Kasumi-1 (cell line): ENCODE measurements at places on chromosomes 11 and 22.

GRCh38 chr22:21904250-21904789 lies 36.9 kb upstream of the MAPK1 start:
- DNase-seq: no peak

GRCh38 chr22:48187356-48187755 lies 1424.9 kb downstream of the TBC1D22A start:
- DNase-seq: no peak

GRCh38 chr11:45885274-45885920 lies at the start of gene MAPK8IP1:
MAPK8IP1 (plus strand) TSS chr11:45885651; CDS start chr11:45885821, 170 bp downstream.
- DNase-seq: peak; percentile 49

DNA sequence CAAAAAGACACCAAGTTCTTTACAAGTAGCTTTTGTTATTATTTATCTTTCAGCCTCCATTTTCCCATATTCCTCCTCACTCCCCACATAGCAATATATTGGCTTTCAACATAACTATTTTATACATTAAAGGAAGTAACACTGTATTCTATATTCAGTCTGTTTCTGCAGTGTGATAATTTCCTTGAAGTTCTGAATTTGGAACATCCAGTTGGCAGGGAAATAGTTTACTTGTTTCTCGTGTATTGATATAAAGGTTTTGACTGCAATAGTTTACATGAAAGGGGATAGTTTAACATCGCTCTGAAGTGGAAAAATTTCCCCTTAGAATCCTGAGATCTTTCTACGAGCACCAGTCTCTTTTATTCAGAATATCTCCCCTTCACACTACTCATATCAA lies 341.5 kb upstream of the ANO3 start:
- DNase-seq: no peak

GRCh38 chr11:81444297-81444696 lies 1289.4 kb downstream of the FAM181B start:
- no peak for DNase-seq

- no peak for DNase-seq
These were observed 381.7 kb downstream of the TENM4 start for GRCh38 chr11:79059141-79059540.

DNA sequence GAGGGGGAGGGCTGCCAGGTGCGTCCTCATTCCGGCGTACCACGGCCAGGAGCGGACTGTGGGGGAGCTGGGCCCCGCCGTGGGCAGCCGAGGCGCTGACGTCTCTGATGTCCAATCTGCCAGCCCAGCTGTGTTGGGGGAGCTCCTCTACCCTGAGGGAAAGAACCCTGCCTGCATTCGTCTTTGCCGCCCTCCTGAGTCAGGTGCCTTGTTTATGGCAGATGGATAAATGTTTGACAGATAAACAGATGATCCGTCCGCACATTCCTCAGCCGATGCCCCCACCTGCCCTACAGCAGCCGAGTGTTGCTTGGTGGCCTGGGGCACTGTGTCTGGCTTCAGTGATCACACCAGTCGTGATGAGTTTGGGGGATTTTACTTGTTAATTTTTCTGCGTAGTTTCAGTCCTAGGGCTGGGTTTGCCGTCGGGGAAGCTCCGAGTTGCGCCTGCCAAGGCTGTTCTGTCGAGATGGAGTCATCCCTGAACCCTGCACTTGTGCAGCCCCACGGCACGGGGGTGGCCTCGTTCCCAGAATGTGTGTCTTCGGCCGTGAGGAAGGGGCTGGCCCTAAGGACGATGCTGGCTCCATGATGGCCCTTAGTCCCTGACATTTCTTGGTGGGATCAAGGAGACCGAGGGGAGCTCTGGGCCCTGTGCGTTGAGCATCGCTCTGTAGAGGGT lies 1083.9 kb downstream of the BRD1 start:
- DNase-seq: no peak

GRCh38 chr11:60769811-60770210 lies 13.1 kb downstream of the MS4A15 start:
- DNase-seq: no peak

- no peak for DNase-seq
These were observed 5.2 kb downstream of the PPP2R1B start for GRCh38 chr11:111761036-111761435.

GRCh38 chr11:111135778-111136570 lies 109.6 kb upstream of the POU2AF2 start:
- no peak for DNase-seq

- peak; percentile 89 for DNase-seq
These were observed 1.9 kb upstream of the PEX26 start for GRCh38 chr22:18075720-18076497.

DNA sequence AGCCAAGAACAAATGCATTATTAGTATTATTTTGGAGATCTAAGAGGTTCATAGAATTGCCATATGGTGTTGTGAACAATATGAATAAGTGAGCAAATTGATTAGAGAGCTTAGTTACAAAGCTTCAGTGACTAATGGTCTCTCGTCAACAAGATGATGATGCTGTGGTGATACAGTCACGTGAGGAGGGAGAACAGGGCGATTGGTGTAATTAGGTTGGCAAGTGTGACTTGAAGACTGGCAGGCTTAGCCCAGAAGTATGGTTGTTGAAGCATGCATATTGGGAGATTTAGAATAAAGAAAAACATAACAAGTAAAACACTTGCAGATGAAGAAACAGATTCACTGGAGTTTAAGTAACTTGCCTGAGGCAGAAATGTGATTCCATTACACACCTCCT lies 100.6 kb upstream of the SORL1-AS1 start:
- no peak for DNase-seq

- DNase-seq: peak; percentile 63
These were observed 16.0 kb downstream of the TRPM5 start for GRCh38 chr11:2428322-2428795.

GRCh38 chr22:35489239-35489638 lies 51.4 kb upstream of the RASD2 start:
- DNase-seq: no peak

DNA sequence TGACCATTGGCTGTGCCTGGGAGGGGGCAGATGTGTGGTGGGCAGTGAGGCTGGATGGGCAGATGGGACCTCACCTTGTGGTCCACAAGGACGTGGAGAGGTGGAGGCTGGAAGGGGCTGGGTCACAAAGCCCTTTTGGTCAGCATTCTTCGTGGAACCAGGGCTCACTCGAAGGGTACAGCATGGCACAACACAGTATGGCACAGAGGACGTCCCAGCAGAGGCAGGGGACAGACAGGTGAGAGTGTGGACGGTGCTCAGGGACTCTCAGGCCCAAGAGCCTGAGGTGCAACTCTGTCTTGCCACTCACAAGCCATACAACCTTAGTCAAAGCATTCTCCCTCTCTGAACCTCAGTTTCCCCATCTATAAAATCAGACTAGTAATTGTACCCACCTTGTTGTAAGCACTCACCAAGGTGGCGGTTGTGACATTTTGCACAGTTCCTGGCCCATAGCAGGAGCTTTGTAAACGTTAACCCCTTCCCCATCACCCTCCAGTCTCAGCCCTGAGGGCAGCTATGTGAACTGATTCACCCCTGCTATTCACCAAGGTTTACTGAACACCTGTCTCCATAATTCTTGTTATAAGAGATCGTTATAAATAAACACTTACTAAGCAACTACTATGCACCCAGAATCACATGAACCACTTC lies 11.6 kb upstream of the TSKU start:
- DNase-seq: no peak

GRCh38 chr22:46834021-46834737 lies 71.7 kb downstream of the TBC1D22A start:
- no peak for DNase-seq

DNA sequence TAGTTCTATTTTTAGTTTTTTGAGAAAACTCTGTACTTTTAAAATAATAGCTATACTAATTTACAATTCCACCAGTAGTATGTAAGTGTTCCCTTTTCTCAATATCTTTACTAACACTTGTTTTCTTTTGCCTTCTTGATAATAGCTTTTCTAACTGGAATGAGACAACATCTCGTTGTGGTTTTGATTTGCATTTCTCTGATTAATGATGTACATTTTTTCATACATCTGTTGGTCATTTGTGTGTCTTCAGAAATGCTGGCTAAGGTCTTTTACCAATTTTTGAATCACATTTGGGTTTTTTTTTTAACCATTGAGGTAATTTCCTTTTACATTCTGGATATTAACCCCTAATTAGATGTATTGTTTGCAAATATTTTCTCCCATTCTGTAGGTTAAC lies 258.9 kb downstream of the DYNC2H1 start:
- DNase-seq: no peak

DNA sequence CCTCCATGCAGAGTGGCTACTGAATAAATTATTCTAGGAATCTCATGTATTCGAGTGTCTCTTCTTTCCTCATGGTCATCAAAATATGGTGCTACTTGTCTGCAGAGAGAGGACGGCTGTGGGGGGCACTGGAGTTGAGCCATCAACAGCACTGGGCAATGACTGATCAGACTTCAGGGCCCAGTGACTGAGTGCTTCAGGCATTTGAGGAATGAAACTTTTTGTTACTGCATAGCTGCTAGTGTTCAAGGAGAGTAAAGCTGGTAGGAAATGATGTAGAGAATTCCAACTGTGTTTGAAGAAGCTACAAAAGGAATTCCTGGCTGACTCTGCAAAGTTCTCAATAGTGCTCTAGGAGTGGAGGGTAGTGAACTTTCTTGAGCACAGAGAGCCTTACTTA lies 277.7 kb downstream of the CADM1 start:
- no peak for DNase-seq

GRCh38 chr11:69014084-69014851 lies 1.2 kb upstream of the MRGPRF start:
- DNase-seq: no peak

GRCh38 chr11:30914143-30914762 lies 328.1 kb upstream of the MPPED2 start:
- DNase-seq: peak; percentile 57

- DNase-seq: no peak
These were observed 570.3 kb downstream of the OPCML start for GRCh38 chr11:132962041-132962440.

GRCh38 chr11:116065191-116065895 lies 561.1 kb upstream of the CADM1 start:
- DNase-seq: no peak

DNA sequence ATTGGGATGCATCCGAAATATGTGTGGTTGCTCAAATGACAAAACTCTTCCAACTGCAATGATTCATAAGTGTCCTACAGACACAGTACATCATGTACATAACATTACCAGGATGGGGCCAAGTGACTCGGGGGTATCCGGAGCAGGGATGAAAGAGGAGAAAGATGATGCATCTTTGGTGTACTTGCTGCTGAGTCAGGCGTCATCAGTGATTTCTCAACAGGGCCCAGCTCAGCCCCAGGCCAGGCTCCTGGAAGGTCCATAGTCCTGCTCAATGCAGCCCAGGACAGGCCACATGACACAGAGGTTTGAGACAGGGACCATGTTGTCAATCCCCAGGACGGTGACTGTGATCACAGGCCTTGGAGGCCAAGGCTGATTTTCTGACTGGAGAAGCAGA lies 59.3 kb downstream of the GGTLC2 start:
- DNase-seq: no peak

DNA sequence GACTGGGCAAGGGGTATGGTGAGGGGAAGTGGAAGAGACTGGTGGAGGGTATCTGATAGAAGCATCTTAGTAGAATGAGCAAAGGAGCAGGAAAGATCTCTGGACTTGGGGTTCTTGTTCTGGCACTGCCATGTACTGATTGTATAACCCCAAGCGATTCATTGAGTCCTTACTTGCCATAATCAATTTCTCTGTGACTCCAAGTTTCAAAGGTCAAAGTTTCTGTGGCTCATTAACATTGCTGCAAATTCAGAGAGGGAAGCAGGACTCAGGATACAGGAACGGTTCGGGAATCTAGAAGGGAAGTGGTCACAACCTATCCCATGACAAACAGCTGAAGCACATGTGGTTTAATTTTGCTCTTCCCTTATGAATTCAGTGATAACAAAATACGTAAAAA lies 309 bp downstream of the OR51I2 start:
- no peak for DNase-seq

DNA sequence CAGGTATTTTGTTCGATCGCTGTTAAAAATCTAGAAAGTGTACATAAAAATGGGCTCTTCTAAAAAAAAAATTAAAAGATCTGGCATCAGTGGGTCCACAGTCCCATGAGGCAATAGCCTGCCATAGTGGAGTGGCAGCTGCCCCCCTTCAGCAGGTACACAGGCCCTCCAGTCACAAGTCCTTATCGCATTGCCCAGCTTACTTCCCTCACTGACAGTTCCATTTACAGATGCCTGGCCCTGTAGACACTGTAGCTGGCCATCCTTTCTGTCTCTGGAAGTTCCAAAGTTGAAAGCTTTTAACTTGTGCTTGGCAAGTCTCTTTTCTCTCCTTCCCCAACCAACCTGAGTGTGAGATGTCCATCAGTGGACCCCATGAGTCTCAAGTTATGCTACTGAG lies 11.4 kb downstream of the ZNRF3 start:
- no peak for DNase-seq

DNA sequence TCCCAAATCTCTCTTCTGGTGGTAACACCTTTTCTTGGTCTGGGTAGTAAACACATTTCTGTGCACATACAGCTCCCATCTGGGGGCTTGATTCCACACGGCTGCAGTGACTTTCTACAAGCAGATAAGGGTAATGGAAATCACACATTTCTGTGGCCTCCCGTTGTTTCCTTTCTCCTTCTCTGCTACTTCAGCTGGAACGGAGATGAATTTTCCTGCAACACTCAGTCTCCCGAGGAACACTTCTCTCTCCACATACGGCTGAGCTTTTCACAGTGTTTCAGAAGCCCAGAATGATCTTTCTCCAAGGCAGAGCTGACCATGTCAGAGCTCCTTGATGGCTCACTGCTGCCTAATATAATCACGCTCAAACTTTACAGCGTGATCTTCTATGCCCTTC lies 364.3 kb upstream of the NARS2 start:
- DNase-seq: no peak

GRCh38 chr11:64124147-64124546 lies 41.8 kb downstream of the MACROD1 start:
- no peak for DNase-seq

DNA sequence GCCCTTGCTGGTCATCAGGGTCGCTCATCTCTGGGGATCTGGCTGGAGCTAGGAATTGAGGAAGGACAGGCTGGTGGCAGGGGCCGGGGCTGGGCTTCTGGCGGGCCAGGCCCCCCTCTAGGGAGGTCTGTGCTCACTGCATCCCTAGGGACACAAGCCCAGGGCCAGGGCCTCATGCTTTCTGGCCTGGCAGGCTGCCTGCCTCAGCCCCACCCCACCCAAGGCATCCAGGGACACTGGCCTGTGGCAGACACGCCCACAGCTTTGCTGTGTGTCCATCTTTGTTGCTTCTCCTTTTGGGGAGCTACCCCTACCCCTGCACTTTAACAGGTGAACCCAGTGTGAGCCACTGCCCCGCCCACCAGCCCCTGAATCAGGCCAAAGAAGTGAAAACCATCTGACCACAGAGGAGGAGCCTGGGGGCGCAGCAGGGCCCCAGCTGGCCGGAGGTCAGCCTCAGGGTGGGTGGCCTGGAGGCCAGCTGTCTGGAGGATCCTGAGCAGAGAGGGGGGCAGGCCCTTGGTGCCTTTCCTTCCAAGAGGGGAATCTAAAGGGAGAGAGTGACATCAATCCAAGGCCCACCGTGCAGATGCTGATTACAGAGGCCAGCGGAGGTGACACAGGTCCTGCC lies 26.8 kb upstream of the CELSR1 start:
- DNase-seq: no peak

- no peak for DNase-seq
These were observed 145.4 kb downstream of the CACNA1I start for GRCh38 chr22:39715778-39716495.
